ENCODE measurements at places on chromosomes 2 and 18.

- no peak for DNase-seq
Measured at GRCh38 chr2:43099797-43100196, 126.6 kb downstream of the ZFP36L2 start.

- peak; percentile 60 for DNase-seq
Measured at GRCh38 chr2:84494070-84494469, 22.2 kb upstream of the DNAH6 start.

- no peak for DNase-seq
Measured at GRCh38 chr2:129118296-129118695, 799.6 kb upstream of the HS6ST1 start.

DNA sequence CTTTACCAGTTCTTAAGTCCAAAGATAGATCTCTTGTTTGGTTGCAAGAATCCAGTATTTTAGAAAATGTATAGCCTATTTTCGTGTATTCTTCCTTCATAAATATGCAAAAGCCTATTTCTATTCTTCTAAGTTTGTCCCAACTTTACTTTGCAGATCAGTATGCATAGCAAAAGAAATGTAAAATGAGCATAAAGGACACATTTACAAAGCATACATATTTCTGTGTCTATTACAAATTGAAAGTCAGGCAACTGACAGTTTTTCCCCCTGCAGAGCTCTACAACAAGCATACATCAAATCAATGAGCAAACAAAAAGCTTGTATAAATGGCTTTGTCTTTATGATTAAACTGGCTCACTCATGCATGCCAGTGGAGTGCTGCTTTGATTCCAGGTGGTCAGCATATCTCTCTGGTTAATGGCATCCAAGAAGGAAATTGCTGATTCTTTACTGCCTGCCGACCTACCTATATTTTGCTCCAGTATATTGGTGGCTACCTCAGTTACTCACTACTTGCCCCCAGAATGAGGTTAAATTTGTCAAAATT is 10.0 kb upstream of the VPS54 start:
- no peak for DNase-seq

DNA sequence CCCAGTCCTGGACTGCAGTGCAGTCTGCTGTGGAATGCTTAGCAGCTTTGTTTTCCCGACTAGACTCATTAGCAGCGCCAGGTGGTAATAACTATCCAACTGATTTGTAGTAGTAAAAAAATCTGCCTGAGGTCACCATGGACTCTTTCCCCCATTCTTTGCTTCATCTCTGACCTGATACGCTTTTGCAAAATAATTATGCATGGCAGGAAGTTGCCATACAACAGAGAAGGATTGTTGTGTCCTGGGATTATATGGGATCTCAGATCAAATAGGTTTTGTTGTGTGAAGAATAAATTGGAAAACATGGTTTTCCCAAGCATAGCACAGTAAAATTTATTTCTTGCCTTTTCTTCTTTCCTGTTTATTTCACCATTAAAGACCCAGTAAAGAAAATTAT is 72.4 kb upstream of the ATP5MC3 start:
- DNase-seq: no peak

DNA sequence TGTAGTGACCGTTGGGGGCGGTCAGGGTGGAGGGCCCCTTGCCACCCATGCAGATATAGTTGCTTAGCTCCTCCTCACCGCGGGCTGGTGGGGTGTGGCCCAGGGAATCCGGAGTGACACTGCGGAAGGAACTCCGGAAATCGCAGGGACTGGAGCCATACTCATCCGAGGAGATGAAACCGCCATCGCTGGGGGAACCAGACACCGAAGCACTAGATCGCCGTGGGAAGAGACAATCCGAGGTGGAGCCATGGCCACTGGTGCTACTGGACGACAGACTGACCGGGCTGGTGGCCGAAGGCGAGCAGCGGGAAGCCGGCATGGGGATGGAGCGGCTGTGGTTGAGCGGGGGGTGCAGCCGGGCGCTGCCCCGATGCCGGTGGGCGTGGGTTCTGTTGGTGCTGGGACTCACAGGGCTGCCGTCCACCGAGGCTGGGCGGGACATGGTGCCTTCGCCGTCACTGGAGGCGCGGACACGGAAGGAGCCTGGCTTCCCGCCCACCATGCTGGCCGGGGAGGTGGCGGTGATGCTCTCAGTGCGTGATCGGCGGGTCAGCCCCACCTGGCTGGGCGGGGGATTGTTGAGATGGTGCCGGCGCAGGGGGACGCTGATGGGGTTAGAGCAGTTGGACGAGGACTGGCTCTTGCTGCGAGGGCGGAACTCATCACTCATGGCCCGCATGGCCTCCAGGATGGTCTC is 2.2 kb downstream of the IRS1 start:
- DNase-seq: no peak

- peak; percentile 26 for DNase-seq
Measured at GRCh38 chr2:26530696-26531095, 52.8 kb upstream of the OTOF start.

DNA sequence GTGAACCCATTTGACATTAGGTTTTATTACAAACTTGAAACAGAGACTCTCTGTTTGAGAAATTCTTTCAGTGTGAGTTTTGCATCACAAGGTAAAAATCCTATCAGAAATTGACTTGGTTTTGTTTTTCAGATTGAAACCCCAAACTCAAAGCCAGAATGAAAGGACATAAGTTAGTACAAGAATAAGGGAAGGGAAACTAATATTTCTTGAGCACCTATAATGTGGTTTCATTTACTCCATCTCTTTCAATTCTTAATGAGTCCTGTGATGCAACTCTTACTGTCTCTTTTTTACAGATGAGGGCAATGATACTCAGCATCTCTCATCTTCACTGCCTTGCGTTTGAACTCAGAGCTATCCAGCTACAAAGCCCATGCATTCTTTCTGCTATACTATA is 210.0 kb upstream of the SIX3 start:
- DNase-seq: no peak

DNA sequence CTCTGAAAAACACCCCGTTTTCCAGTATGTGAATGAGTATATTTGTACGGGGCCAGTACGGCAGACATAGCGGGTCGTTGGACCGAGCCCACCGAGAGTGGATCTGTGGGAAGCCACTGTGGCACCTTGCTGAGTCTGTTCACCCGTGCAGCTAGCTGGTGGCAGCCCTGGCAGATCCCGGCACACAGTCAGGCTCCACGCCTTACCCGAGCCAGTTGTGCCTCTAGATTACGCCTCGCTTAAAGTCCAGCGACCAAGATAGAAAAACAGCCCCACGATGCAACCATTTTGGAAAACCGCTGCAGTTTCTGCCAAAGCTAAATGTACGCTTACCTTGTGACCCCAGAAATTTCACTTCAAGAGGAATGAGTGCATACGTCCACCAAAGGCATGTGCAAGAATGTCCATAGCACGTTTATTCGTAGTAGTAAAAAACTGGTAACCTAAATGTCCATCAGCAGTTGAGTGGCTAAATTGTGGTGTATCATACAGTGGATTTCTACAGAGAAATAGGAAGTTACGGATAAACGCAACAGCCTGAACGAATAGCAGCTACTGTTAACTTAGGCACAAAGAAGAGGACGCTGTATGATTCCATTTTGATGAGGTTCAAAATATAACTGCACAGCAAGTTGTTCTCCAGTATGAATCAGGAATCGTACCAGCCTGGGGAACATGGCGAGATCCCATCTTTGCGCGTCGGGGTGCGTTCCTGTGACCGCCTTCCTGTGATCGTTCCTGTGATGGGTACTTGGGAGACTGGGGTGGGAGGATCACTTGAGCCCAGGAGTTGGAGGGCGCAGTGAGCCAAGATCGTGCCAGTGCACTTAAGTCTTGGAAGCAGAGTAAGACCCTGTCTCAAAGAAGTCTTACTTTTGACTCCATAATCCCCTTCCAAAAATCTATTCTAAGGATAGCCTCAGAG is 688 bp upstream of the WDR33 start:
- DNase-seq: no peak

GRCh38 chr2:240790370-240791220 is 29.4 kb downstream of the KIF1A start:
- DNase-seq: no peak

DNA sequence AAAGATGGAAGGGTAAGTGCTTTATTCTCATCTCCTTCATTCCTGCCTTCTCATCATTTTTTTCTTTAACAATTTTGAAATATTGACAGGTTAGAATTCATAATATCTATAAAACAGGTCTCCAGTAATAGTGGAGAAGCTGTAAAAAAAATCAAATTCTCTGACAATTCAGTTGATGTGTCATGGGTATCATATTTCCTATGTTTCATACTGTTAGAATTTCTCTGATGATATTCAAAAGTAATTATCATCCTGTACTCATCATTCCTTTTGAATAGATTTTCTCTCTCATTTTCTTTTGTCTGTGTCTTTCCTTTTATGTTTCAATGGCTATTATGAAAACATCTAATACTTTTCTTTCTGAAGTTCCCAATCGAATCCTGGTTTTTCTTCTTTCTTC is 97.7 kb downstream of the CPS1 start:
- DNase-seq: no peak

GRCh38 chr2:120771111-120771780 is 35.6 kb downstream of the GLI2 start:
- peak; percentile 93 for DNase-seq

DNA sequence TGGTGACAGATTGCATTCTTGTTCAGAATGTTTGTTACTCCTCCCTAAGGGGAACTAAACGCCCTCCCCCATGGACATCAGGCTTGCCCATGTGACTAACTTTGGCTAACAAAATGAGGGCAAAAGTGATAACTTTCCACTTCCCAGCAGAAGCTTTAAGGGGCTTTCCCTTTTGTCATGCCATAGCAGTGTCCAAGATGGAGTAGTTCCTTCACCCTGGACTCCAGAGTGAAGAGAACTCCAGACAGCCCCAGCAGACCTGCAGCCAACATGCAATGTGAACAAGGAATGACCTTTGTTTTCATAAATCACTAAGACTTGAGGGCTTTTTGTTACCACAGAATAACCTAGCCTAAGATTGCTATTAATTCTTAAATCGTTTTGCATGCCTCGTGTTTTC is 163.5 kb downstream of the ZEB2 start:
- peak; percentile 51 for DNase-seq

- DNase-seq: peak; percentile 2
Measured at GRCh38 chr2:42298132-42298531, 62.9 kb downstream of the COX7A2L start.

- DNase-seq: no peak
Measured at GRCh38 chr2:2867397-2867979, 510.1 kb downstream of the EIPR1 start.

DNA sequence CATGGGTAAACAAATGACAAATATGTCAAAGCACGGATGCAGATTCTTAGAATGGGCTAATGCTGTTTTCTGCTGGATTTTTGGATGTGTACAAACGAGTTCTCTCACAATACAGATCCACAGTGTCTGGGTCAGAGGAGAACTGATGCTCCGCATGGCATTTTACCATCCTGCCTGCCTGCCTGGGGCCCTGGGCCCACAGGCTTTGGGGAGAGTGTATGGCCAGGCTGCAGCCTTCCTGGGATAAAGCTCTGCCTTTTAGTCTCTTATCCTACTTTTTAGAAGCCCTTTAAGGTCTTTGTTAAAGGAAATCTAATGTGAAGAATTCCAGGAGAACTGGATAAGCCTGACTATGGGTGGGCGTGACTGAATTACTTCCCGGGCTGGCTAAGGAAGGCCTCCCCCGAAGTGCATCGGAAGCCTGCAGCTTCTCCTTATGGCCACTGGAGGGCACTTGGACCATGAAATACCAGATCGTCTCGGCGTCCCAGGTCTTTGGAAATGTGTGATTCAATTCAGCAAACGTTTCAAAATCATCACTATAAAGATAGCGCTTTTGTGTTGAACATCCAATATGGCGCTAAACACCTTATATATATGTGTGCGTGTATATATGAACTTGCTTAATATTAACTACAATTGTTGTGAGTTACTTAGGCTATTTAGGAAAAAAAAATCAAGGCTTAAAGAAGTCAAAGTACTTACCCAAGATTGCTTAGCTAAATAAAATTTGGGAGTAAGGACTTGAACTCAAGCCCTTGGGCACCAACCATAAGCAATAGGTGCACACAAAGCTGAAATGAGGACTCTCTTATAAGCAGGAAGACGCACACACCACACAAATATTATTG is 15.2 kb upstream of the DNPEP start:
- peak; percentile 74 for DNase-seq

DNA sequence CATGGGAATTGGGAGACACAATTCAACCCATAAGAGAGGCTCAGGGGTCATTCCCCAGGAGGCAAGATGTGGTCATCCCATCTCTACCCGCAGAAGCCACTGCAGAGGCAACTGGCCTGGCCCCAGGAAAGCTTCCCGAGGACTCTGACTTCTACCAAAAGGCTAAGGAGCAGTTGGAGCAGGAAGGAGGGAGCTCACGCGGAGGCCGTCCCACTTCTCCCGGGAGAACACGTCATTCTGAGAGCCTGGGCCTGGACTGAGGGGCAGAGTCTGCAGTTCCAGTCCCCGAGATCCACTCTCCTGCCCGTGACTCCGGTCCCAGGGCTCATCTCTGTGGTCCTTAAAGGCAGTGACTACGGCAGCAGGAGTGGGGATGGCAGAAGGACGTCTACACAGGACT is 69.0 kb upstream of the TAF1B start:
- DNase-seq: no peak

DNA sequence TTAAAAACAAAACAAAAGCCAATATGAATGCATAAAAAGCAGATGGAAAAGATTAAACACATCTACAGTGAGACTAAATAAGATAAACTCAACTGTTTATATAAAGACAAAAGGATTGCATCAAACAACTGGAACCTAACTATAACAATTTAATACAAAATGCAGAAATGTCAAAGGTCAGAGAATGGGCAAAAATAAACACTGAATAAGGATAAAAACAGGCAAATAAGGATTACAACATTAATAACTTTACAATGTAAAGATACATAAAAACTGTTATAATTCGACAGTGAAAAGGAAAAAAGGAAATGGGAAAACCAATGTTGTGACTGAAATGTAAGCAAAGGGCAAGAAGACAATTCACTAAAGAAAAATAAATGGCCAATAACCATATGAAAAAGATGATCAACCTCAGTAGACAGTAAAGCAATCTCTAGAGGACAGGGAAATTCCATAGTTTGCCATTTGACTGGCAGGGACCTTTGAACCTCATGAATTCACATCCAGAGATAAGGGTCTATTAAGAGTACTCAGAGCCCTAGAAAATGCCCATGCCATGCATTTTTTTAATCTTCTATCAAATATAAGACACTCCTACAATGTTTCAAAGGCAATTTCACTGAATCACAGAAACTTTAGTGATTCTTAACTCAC is 83.7 kb downstream of the TMEM131 start:
- peak; percentile 17 for DNase-seq

DNA sequence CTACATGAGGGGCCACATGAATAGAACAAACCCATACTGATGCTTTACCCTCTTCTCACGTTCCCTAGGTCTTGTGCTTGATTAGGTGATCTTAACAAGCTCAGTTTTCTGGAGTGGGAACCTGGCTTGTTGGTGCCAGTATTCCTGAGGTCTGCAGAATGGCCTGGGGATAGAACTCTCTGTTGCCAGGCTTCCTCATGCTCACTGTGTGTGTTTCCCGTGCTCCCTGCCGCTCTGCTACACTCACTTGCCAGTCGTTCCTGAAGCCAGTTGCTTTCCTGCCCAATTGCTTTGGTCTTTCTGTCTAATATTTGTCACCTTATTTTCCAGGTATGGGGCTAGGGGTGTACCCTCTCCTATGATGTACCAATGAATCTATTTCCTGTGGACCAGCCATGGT is 2111.5 kb upstream of the PIK3C3 start:
- no peak for DNase-seq

Measured in M059J (cell line).